ENCODE measurements at places on chromosomes 2 and 18.
A peak's percentile ranks its signal among the peaks of the same experiment; 100 is the strongest.

GRCh38 chr2:140013545-140014203, 1233.5 kb upstream of the NXPH2 start:
- no peak for DNase-seq

DNA sequence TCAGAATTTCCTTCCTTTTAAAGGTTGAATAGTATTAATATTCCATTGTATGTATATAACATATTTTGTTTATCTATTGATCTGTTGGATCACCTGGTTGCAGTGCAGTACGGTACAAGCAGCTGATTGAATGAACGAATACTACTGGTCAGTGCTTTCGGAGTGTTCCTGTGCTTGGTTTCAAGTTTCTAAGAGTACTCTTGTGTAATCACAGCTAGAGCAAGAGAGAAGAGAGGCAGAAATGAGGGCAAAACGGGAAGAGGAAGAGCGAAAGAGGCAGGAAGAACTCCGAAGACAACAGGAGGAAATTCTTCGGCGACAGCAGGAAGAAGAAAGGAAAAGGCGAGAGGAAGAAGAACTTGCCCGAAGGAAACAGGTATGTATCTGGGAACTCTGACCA, 40.3 kb upstream of the KCNJ13 start:
- no peak for DNase-seq

DNA sequence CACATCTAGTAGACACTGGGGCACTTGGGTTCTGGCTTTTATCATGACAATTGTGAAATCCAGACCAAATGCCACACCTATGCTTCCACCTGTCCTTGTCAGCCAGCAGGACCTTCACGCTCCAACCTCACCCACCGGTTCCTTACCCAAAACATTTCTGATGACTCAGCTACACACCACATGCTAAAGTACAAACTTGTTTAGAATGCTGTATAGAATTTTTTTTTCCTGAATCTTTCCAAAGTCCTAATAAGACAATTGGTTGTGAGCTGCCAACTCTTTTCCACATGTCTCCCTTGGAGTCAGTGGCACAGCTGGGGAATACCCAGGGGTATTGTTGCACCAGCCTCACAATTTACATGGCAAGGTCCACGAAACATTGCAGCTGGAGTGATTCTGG, 75.5 kb upstream of the LPIN2 start:
- no peak for DNase-seq

DNA sequence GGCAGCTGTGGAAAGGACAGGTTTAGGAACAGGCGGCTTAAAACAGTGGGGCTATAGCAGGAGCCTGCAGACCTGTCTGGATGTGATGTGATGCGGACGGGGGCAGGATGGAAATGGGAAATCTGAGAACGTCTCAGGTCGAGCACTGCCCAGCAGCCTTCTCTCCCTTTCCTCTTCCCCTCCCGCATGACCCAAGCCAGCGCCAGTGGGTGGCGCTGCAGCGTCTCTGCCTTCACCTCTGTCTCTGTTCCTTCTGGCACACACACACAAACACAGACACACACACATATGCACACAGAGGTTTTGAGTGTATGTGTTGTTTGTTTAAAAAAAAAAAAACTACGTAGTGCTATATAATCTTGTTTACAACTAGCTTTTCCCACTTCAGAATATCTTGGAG, 82.0 kb upstream of the SLC66A3 start:
- DNase-seq, result no peak

GRCh38 chr2:232290668-232291067, 87.9 kb upstream of the ALPP start:
- no peak for DNase-seq

DNA sequence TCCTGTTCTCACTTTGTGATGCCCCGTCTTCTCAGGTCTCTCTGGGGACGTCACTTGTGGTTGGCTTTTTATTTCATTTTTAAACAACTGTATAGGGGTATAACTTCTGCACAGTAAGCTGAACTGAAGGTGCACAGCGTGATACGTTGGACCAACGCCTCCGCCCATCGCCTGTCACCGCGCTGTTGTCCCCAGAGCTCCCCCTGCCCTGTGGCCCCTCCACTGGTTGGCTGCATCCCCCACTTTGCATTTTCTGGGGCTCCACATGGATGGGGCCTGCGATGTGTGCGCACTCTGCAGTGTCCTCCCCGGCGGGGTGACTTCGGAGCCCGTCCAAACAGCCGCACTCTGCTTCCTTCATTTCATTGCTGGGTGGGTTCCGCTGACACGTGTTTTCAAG, 14.3 kb downstream of the GPR35 start:
- no peak for DNase-seq

GRCh38 chr2:96528006-96528699, 8.4 kb upstream of the ARID5A start:
- DNase-seq, result peak; percentile 68

- DNase-seq, result no peak
These were observed 174.5 kb downstream of the CTIF start for GRCh38 chr18:48713309-48713708.

DNA sequence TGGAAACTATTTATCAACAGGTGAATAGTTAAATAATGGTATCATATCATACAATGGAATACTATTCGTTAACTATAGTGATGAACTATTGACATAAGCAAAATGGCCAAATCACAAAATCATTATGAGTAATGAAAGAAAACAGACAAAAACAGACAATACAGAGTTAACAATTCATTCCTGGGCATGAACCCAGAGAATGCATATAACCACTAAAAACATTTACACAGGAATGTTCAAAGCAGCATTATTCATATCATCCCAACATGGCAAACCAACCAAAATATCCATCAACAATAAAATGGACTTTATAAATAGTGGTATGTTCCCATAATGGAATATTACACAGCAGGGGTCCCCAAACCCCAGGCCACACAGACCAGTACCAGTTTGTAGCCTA, 131.2 kb upstream of the CYP1B1 start:
- DNase-seq, result no peak

DNA sequence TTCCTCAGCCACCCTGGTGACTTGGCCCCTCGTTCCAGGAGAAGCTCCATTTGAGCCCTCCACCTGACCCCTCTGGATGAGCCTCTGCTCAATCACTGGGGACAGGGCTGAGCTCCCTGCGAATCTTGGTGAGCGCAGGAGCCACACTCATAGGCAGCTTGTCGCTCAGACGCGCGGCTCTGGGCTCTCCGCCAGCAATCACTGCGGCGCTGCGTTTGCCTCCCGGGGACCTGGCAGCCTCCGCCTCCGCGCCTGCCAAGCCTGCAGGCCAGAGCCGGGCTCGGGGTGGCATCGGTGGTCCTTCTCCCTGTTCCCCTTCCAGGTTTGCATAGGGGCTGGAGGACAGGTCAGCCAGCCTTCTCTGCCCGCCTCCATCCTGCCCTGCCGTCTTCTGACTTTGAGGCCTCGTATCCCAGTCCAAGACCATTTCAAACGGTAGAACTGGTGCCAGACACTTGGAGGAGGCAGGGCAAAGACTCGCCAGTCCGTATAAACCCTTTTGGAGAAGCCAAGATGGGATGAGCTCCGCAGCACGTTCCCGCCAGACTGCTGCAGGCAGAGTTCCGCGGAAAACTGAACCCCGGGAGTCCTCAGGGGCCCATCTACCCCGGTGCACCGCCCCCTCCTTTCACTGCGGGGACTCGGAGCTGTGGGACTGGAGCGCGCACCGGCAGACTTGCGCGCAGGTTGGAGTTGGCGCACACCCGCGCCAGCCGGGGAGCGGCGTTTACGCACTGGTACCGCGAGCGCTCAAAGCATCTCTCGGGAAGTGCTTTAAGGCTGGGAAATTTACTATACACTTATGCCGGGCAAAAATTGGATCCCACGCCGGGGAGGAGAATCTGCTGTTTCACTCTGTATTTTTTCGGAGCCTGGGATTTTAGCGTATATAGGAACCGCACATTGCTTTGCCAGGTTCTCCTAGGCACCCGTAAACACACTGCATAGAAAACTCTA, 1.1 kb upstream of the TACR1 start:
- no peak for DNase-seq

GRCh38 chr2:218997731-218998130, 4.5 kb upstream of the CRYBA2 start:
- no peak for DNase-seq

DNA sequence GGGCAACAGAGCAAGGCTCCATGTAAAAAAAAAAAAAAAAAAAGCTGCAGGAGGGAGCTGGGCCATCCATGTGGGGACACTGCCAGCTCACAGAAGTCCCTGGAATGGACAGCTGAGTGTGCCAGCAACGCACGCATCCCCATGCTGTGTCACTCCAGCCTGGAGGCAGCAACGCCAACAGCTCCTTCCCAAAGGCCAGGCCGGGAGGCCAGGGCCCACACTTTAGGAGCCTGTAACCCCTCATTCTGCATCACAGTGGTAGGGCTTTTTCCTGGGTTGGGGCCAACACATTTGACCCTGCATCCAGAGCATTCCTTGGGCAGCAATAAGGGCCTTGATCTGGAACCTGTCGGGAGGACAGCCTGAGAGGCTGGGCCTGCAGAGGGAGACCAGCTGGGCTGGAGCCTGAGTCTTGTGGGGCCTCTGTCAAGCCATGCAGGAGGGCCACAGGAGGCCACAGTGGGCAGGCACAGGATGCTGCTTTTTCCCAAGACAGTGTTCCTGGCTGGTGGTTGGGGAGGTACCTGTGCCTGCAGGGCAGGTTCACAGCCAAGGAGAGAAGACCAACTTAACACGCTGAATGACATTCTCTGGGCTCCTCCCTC, 16.8 kb upstream of the KCNK3 start:
- DNase-seq, result no peak

Measured in activated CD4-positive, alpha-beta T cell treated with anti-CD3 and anti-CD28 coated beads for 24 hours (primary cell).